T-helper 1 cell (primary cell): ENCODE measurements at places on chromosomes 3 and 15.

DNA sequence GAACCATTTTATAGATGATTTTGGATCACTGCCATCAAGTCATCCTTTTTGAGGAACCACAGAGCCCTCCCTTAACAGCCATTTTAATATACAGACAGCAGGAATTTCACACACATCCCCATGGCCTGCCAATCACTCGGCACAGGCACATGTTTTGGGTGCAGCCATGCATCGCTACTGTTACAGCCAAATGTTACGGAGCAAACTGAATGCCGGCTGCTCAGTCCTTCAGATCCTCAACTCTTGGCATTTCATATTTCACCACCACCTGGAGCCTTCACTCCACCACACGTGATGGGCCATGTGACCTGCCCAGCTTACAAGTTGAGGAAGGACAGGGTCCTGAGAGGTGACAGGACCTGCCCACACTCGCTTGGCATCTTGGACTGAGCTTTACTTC lies 90.8 kb downstream of the OXNAD1 start:
- DNase-seq, result no peak

- no peak for DNase-seq
These were observed 37.9 kb downstream of the UQCC5 start for GRCh38 chr3:52574056-52574965.

- no peak for DNase-seq
These were observed 20.5 kb upstream of the TGM5 start for GRCh38 chr15:43287254-43287653.

GRCh38 chr3:73475717-73476116 lies 149.0 kb downstream of the PDZRN3 start:
- no peak for DNase-seq

DNA sequence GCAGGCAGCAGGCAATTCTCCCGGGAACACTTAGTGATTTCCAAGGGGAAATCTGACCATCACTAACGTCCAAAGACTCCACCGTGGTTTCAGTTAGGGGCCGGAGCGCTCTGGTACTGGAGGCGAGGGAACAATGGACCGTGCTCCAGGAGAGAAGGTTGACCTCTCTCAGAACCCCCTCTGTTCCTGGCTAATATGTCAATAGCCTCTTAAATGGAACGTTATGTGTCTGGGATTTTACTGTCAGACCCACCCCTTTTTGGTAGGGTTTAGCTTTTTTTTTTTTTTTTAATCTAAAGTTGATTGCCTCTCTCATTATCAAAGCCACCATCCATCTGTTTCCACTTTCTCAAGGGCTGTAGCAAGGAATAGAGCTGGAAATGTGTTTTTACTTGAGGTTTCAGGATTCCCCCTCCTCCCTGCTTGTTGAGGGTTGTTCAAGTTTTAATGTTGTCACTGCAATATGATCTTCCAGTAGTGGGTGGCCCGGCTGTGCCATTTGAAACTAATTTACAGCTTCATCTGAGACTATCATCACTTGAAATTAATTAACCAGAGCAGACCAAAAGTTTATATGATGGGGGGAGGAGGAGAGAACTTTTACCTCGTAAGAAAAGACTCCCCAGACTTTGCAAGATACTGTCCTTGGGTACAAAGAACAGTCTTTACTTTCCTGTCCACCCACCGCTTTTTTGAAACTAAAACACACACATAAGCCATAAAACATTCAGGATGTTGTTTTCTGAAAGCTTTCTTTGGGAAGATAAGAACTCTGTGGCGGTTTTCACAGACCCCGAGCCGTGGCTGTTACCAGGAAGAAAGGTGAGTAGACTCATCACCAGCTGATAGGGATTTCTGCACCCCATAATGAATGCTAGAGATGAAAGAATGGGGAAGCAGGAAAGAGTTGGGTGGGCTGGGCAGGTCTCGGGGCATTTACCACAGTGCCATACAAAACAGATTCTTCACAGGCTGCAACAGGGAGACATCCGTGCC lies 187.8 kb downstream of the UACA start:
- DNase-seq, result no peak

DNA sequence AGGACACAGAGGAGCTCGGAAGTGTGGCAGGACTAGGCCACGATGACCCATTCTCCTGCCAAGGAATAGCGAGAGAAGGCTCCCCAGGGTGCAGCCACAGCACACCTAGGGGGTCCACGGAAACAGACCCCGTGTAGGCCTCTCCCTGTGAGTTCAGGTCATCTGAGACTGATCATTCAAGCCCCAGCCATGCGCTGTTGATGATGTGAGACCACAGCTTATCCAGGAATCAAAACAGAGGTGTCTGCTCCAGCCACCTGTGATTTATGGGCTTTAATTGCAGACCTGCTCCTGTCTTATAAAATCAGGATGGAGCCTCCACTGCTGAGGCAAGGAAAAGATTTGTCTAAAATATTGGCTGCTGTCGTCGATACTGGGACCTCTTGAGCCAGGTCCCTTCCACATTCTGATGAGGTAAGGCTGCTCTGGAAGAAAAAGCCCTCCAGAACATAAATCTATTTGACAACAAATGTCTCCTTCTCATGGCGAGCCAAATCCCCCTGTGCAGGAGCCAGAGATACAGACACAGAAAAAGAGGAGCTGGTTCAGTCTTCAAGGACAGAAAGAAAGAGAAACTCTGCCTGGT lies 186.7 kb downstream of the TJP1 start:
- no peak for DNase-seq

- DNase-seq, result no peak
These were observed 23.3 kb downstream of the LARP6 start for GRCh38 chr15:70830615-70831014.

GRCh38 chr15:60584355-60584998 lies 105.5 kb upstream of the ICE2 start:
- DNase-seq, result no peak

- DNase-seq, result no peak
These were observed 58.6 kb downstream of the SYNM start for GRCh38 chr15:99163271-99164062.

DNA sequence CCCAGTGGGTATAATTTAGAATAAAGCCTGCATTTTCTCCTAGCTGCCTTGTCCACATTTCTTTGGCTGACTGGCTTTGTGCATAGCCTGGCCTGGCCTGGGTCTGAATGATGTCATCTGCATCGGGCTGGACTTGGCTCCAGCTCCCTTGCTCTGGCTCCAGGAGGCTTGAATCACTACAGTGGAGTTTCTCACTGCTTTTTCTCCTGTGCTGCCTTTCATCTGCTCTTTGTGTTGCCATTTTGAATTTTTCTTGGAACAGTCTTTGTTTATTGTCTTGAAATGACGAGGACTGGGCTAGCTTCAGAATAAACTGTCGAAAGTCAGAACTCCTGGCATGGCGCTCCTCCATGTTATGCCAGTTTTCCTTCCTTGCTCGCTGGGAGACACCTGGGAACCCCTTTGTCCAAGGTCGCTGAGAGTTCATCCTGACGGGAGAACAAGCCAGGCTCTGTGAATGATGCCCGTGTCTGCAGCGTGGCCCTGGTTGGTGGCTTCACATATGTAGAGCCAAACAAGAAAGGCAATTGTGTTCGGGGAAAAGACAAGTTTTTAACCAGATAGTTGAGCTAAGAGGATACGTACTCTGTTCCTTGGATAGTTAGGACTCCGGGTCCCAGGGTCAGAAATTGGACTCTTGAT lies 258.9 kb downstream of the PDZRN3 start:
- DNase-seq, result no peak

DNA sequence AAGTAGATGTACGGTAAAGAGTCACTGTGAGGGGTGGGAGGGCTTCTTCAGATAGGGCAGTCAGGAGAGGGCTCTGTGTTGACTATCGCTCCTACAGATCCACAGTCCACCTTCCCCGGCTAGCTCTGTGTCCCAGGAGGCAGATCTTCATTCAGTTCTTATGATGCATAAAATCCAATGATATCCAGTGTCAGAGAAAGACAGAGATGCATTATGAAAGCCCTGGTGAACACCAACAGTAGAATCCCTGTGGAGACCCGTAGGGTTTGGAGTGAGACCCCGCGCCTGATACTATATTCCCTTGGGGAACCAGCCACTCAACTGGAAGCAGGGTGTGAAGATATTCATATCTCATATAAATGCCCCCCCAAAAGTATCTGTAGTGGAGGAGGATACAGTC lies 119.8 kb upstream of the SLCO3A1 start:
- no peak for DNase-seq

GRCh38 chr3:128073807-128074206 lies 21.6 kb downstream of the SEC61A1 start:
- no peak for DNase-seq

GRCh38 chr3:28406241-28406640 lies 57.6 kb upstream of the AZI2 start:
- DNase-seq, result no peak

GRCh38 chr3:117063930-117064329 lies 354.4 kb downstream of the TUSC7 start:
- no peak for DNase-seq

DNA sequence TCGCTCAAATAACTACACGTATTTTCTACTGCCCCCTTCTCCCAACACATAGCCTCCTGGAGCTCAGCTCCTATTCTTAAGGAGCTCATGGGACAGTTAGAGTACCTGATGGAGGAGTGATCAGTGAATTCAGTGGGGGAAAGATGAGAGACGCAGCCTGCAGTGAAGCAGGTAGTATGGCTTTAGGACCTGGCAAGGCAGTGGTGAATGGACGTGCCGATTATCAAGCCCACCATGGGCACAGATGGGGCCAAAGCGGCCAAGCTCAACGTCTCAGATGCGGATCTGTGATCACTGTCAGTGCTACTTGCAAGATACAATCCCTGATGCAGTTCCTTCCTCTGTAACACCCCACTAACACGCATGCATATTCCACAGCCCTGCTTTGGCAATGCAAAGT lies 45.8 kb upstream of the ATP2B2 start:
- no peak for DNase-seq

GRCh38 chr3:194296454-194297263 lies 54.5 kb downstream of the CPN2 start:
- DNase-seq, result no peak

DNA sequence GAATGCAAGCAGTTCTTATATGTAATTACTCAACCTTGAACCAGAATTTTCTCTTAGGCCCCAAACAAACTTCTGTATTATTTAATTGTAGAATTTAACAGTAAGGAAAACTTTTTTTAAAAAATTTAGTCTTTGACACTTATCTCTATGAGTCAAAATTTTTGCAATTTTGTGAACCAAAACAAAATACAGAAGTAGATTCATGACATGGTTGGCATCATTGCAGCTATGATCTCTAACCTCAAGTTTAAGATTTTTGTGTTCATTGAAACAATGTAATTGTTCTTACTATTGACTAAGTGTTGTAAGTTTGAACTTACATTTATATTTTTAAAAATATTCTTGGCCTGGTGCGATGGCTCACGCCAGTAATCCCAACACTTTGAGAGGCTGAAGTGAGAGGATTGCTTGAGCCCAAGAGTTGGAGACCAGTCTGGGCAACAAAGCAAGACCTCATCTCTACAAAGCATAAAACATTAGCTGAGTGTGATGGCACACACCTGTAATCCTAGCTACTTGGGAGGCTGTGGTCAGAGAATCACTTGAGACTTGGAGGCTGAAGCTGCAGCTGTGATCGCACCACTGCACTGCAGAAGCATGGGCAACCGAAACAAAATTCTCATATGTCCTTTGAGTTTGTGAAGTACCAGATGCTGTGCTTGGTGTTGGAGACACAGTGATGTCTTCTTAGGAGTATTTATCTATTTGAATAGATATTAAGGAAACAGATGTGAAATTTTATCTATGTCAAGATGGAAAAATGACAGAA lies 39.7 kb downstream of the STT3B start:
- no peak for DNase-seq

DNA sequence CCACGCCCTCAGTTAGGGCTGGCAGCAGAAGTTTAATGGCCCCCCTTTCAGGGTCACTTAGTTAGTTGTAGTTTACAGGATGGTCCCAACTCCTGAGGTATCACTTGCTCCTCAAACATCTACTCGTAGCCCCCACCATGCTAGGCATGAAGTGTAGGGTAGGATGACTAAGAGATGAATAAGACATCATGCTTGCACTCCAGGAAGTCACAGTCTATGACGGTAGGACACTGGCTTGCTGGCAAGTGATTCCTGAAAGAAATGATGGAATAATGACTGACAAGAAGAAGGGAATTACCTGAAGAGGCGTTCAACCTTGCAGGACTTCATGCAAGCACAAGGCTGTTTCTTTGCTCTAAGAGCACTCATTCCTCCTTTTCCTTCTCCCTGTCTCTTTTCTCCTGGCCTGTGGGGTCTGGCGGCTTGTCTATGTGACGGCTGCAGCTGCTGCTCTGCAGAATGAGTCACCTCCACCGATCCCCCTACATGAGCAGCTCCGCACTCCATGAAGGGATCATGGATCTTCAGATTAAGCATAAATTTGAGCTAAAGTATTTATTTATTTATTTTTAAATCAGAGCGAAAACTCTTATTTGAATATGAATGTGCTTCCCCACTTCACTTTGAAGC lies 82.9 kb upstream of the BOC start:
- no peak for DNase-seq

DNA sequence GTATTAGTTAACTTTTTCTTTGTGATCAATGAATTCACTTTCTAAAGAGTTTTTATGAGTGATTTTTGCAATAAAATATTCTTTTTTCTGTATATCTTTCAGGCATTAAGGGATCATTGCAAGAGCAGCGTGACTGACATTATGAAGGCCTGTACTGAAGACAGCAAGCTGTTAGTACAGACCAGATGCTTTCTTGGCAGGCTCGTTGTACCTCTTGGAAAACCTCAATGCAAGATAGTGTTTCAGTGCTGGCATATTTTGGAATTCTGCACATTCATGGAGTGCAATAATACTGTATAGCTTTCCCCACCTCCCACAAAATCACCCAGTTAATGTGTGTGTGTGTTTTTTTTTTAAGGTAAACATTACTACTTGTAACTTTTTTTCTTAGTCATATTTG lies 24.4 kb downstream of the SELENOT start:
- no peak for DNase-seq

DNA sequence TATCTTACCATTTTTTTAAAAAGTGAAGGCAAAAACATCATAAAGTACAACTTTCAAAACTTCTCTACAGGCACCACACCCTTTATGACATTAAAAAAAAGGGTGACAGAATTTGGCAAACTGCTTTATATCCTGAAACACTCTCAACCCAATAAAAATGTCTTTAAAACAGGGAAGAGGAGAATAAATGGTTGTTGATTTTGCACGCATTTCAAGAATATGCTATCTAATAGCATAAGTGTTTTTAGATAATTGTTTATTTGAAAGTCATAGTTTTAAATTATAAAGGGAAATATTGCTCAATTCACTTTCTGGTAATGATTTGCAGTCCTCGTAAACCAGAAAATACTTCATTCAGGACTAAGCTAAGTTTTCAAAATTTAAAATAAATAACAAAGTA lies 1.7 kb upstream of the PCOLCE2 start:
- no peak for DNase-seq

DNA sequence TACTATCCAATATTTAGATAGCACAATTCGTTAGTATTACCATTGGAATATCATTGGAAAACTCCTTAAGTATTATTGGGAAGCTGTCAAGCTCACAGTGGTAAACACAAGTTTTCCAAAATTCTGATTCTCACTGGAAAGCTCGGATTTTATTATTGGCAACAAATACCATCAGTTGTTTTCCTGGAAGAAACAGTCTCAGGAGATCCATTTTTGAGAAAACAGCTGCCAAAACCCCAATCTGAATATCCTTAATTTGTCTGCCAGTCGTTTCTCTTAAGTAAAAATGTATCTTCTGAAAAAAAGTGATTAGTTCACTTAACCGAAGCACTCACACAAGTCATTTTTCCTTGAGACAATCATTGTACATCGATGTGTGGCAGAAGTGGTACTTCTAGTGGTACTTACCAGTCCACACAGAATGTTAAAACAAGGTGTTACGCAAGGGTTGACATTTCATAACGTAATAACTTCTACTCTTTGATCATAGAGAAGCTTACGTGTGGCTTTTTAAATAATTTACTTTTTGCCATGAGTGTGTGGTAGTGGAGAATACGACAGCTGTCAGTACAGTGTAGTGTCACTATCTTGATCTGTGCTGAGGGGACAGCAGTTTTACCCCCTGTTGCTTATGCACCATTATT lies 74.9 kb downstream of the FAM43A start:
- no peak for DNase-seq
